ENCODE measurements at places on chromosomes 16 and 17.
A peak's percentile ranks its signal among the peaks of the same experiment; 100 is the strongest.

DNA sequence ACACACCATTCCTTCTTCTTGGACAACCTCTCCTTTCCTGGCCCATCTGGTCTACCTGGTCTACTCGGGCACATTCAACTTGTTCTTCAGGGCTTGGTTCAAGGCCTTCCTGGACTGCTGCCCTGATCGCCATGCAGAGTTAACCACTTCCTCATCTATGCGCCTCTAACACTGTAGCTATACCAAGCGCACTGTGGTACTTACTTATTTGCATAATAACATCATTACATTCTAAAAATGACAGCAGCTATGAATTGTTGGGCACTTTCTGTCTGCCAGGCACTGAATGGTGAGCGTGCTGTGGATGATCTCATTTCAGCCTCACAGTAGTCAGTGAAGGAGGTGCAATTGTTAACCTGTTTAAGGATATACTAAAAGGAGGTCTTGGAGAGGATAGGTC, 66.9 kb upstream of the SDK2 start:
- H3K27ac ChIP-seq = no peak overlapping the region
- no peaks in the 10 kb centered on the region for H3K36me3 ChIP-seq
- DNase-seq = no peak
- H3K27me3 ChIP-seq = peaks cover 62% of the 10 kb centered on the region
- H3K4me1 ChIP-seq = peaks cover 12% of the 10 kb centered on the region

DNA sequence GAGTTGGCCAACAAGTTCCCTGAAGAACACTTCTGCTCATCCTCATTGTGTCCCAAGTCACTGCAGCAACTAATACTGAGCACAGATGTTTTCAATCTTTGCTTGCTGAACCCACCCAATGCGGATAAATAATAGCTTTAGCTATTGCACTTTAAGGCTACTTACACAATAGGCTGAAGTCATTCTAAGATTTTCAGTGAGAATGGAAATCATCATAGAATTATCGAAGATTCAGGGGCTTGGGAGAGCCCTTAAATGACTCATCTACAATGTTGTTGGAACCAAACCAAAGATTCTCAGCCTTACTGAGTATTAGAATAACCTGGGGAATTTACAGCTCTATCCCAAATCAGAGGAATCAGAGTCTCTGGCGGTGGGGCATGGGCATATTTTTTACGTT, 51.2 kb downstream of the SYCE1L start:
- H3K4me3 ChIP-seq = no peak overlapping the region
- H3K27me3 ChIP-seq = peaks cover 32% of the 10 kb centered on the region
- no peaks in the 10 kb centered on the region for H3K36me3 ChIP-seq
- no peak overlapping the region for H3K27ac ChIP-seq
- no peaks in the 10 kb centered on the region for H3K4me1 ChIP-seq

DNA sequence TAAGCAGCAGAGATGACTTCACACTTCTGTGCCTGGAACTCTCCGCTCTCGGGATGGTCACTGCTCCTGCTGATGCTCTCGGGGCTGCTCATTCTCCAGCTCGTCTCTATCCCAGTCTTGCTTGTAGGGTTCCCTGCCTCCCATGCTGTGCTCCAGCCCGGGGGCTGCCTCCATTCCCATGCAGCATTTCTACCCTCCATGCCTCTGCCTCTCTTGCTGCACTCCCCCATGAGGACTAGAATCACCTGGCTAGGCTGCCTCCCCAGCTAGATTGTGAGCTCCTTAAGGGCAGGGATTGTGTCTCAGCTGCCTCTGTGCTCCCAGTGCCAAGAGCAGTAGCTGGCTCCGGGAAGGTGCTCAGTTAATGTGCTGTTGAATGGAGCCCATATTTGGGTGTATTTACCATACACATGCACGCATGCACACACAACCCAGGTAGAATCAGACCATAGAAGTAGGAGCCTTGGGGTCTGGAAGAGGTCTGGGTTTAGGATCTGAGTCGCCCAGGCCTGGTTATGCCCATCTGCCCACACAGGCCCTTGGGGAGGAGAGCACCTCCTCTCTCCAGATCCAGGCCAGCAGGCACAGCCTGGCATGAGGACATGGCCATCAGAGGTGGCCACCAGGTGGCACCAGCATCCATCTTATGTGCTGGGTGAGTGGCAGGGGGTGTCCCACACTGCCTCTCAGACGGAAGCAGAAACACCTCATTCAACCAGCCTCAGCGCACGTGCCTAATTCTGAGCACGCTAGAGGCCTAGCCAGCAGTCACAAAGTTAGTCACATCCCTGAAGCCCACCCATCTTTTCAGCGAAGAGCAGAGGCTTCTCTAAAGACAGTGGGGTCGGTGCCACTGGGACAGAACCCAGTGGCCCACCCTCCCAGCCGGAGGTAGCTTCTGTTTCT, 9.3 kb downstream of the GIT1 start:
- no peak overlapping the region for H3K27ac ChIP-seq
- H3K36me3 ChIP-seq = peaks cover 13% of the 10 kb centered on the region
- peaks cover 20% of the 10 kb centered on the region for H3K4me1 ChIP-seq
- H3K4me3 ChIP-seq = no peak overlapping the region

GRCh38 chr16:24138024-24138423, 118.1 kb upstream of the CACNG3 start:
- no peak for DNase-seq
- no peak overlapping the region for H3K27ac ChIP-seq
- H3K4me1 ChIP-seq = peaks cover 44% of the 10 kb centered on the region
- H3K36me3 ChIP-seq = peaks cover 24% of the 10 kb centered on the region

- no peak overlapping the region for H3K4me3 ChIP-seq
- no peak overlapping the region for H3K27ac ChIP-seq
- H3K27me3 ChIP-seq = no peaks in the 10 kb centered on the region
- no peak for DNase-seq
- H3K36me3 ChIP-seq = peaks cover 16% of the 10 kb centered on the region
These were observed 2.9 kb downstream of the MRPL28 start for GRCh38 chr16:367333-367903.

DNA sequence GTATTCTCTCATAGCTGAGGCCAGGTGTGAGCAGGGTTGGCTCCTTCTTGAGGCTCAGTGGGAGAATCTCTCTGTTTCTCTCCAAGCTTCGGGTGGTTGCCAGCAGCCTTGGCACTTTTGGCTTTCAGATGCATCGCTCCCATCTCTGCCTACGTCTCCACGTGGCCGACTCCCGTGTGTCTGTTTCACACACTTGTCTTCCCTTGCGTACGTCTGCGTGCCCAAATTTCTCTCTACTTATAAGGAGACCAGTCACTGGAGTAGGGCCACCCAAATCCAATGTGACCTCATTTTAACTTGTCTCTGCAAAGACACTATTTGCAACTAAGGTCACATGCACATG, 14.7 kb downstream of the OSBPL7 start:
- no peaks in the 10 kb centered on the region for H3K27me3 ChIP-seq
- H3K36me3 ChIP-seq = peaks cover 45% of the 10 kb centered on the region
- H3K27ac ChIP-seq = peak overlapping the region; percentile 84
- H3K4me1 ChIP-seq = peaks cover 25% of the 10 kb centered on the region
- no peak overlapping the region for H3K4me3 ChIP-seq

GRCh38 chr16:49827805-49828438, 28.0 kb downstream of the ZNF423 start:
- H3K27ac ChIP-seq = no peak overlapping the region
- H3K36me3 ChIP-seq = peaks cover 1% of the 10 kb centered on the region
- no peak overlapping the region for H3K4me3 ChIP-seq

DNA sequence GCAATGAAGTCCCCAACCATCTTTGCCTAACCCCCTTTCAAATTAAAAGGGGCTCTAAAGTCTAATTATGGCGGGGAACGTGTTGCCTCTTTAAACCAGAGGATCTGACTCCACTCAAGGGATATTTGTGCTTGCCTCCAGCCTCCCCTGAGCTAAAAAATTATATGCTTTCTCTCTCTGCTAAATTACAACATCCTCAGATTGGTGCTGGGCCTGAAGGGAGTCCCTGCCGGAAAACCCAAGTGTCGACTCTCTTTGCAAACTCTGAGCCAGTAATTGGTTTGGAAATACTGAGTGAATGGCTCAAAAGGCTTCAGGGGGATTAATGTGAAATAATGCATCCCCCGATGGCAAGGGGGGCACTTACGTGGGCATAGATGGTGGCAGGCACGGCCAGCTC, 208.5 kb upstream of the TNRC6C start:
- H3K27ac ChIP-seq = no peak overlapping the region
- DNase-seq = no peak
- H3K27me3 ChIP-seq = peaks cover 9% of the 10 kb centered on the region
- H3K36me3 ChIP-seq = peaks cover 1% of the 10 kb centered on the region
- H3K4me1 ChIP-seq = no peaks in the 10 kb centered on the region

DNA sequence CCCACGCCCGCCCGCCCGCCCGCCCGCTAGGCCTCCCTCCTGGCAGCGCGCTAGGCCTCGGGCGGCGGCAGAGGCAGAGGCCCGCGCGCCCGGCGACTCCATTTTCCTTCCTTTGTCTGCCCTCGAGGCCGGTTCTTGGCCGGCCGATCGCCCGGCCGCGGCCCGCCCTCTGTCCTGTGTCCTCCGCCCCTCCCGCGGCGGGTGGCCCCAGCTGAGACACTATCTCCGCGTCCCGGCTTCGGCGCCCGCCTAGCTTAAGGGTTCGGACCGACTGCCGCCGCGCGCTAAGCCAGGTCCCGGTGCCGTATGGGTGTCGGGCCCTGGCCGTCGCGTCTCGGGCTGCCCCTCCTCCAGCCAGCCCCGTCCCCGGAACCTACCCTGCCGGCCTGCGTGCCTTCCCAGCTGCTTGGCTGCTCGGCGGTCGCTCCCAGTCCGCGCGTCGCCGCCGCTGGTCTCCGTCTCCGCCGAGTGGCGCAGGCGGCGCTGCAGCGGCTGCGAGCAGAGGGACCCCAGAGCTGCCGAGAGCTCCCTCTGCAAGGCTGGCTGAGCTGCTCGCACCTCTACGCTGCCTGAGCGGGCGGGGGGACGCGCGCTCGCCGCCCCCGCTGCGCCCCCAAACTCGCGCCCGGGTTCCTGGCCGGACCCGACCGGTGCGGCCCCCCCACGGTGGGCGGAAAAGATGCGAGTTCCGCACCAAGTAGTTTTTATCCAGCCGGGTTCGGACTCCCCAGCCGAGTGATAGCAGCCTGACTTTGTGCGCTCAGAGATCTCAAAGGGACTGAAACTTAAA, 787 bp downstream of the CTCF start:
- H3K4me1 ChIP-seq = peaks cover 36% of the 10 kb centered on the region
- no peaks in the 10 kb centered on the region for H3K27me3 ChIP-seq
- peak overlapping the region; percentile 90 for H3K4me3 ChIP-seq
- peaks cover 15% of the 10 kb centered on the region for H3K36me3 ChIP-seq
- peak overlapping the region; percentile 92 for H3K27ac ChIP-seq

DNA sequence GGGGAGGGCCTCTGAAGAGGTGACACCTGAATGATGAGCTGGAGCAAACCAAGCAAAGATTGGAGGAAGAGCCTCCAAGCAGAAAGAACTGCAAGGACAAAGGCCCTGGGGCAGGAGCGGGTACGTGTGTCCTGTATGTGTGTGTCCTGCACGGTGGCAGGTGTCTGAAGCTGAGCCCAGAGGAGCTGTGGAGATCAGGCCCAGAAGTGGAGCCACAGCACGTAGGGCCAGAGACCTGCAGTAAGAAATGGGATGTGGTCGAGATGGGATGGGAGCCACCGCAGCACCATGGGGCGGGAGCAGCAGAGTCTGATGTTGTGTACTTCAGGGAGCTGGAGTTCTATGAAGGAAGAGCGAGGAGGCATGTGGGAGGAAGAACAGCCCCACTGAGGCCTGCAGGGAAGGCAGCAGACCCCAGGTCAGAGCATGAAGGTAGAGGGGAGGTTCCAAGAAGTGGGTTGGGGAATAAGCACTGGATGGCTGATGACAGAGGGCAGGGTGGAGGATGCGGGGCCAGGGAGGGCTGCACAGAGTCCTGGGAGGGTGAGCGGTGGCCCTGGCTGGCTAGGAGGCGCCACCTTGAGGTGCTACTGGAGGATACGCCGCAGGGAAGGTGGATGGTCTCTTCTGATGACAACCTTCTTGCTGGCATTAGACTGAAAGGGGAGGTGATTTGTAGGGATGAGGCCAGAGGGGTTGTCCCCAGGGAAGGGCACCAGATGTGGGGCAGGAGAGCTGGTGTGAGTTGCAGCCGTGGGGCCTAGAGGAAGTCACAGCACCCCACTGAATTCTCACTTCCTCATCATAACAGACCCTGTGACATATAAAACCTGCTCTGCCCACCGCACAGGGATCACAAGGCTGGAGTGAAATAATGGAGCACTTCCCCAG, 10.6 kb upstream of the CETP start:
- peak; percentile 23 for DNase-seq
- H3K27me3 ChIP-seq = no peaks in the 10 kb centered on the region
- peak overlapping the region; percentile 63 for H3K27ac ChIP-seq
- H3K4me3 ChIP-seq = no peak overlapping the region

DNA sequence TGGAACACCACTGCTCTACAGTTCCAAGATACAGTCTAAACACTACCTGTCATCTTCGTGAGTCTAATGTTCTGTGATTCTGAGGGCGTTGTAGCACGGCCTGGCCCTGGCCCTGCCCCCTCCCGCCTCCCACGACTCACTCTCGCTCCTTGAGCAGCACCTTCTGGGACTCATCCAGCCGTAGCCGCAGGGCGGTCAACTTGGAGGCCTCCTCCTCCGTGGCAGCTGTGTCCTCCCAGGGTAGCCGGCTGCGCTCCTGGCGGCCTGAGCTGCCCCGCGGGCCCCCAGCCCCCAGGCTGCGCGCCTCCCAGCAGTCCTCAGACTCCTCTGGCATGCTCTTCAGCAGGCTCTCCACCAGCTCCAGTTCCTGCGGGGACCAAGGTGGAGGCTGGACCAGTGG, 10.6 kb downstream of the CCDC102A start:
- no peak overlapping the region for H3K4me3 ChIP-seq
- H3K36me3 ChIP-seq = peaks cover 7% of the 10 kb centered on the region
- no peak for DNase-seq
- peaks cover 26% of the 10 kb centered on the region for H3K4me1 ChIP-seq
- no peaks in the 10 kb centered on the region for H3K27me3 ChIP-seq

DNA sequence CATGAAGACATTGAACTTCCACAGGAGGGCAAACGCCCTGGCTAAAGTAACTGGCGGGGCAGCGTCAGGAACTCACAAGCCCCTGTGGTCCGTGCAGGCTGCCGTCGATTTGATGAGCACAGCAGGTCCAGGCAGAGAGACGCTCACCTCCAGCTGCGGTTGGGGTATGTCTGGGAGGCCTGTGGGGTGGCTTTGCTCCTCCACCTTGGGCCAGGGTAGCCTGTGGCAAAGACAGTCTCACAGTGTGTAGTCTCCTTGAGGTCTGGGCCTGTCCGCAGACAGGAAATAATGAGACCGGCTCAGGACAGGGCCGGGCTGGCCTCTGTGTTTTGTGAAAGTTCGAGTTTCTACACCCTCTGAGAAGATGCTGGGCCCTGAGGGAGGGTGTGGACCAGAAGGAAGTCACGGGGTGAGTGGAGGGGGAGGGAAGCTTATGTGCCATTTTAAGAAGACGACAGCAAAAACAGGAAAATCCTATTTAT, 103.3 kb downstream of the METRNL start:
- peaks cover 1% of the 10 kb centered on the region for H3K36me3 ChIP-seq
- no peak overlapping the region for H3K4me3 ChIP-seq
- H3K4me1 ChIP-seq = no peaks in the 10 kb centered on the region
- DNase-seq = no peak

- H3K36me3 ChIP-seq = peaks cover 34% of the 10 kb centered on the region
- H3K27ac ChIP-seq = peak within 1 kb of the TSS; percentile 97
- peaks cover 18% of the 10 kb centered on the region for H3K4me1 ChIP-seq
- no peaks in the 10 kb centered on the region for H3K27me3 ChIP-seq
- peak; percentile 93 for DNase-seq
- peak within 1 kb of the TSS; percentile 88 for H3K4me3 ChIP-seq
These were observed at the start of gene INTS2 for GRCh38 chr17:61927208-61928100. Gene INTS2, minus strand, starts transcription at chr17:61927982. Its CDS starts 1,338 bp downstream, at chr17:61926644.

- H3K4me3 ChIP-seq = no peak overlapping the region
- no peaks in the 10 kb centered on the region for H3K27me3 ChIP-seq
- no peak for DNase-seq
- no peaks in the 10 kb centered on the region for H3K36me3 ChIP-seq
These were observed 7.0 kb upstream of the SCPEP1 start for GRCh38 chr17:56970974-56971373.

GRCh38 chr16:49453983-49454382, 80.4 kb downstream of the C16orf78 start:
- no peak overlapping the region for H3K27ac ChIP-seq
- DNase-seq = no peak
- H3K36me3 ChIP-seq = no peaks in the 10 kb centered on the region
- H3K27me3 ChIP-seq = peaks cover 47% of the 10 kb centered on the region
- H3K4me3 ChIP-seq = no peak overlapping the region

Measured in central memory CD8-positive, alpha-beta T cell (primary cell).